ENCODE measurements at places on chromosomes 6 and 20.

DNA sequence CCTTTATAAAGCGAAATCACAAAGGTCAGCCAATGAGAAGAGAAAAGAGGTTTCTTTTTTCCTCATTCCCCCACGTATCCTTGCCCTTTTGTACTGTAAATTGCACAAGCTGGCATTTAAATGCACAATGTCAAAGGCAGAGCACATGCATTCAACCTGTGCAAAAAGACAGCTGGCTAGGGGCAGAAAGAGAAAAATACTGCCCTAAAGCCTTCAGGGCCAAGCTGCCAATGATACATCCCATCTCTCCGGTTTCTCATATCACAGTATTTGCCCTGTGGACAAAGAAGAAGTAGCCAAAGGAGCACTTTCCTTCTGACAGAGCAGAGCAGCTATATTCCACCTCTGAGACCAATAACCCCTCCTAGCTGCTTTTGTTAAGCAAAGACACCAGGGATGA, 219.2 kb downstream of the TRDN start:
- no peak for DNase-seq

DNA sequence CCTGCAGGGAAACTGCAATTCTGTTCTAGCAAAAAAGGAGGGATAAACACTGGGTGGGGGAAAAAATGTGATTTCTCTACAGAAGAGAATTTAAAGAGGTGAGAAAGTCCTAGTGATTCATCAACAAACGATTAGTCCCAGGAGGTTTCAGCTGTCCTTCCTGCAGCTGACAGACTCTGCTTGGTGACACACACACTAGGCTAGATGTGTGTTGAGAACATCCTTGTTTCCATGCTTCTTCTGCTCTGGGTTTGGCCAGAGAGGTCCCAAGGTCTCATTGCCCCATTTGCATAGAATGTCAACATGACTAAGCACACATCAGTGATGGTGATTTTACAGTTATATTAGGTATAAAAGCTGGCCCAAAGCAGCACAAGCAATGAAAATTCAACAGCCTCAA, 258.3 kb downstream of the NFATC2 start:
- no peak for DNase-seq

- peak; percentile 40 for DNase-seq
Observed at GRCh38 chr20:51525241-51526105, 17.0 kb downstream of the NFATC2 start.

DNA sequence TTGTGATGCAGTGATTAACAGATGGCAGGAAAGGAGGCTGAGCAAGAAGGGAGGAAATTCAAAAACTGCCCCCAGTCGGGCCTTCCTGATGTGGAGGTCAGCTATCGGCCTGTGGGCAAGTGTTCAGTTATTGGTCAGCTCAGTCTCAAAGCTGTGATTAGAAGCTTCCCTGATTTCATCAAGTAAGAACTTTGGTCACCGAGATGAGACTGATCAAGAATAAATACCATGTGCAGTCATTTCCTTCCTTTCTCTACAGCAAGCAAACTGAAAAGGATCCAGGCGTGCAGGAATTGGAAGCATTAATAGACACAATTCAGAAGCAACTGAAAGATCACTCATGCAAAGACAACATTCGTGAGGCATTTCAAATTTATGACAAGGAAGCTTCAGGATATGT, 69.7 kb downstream of the EFHC1 start:
- DNase-seq: no peak

- no peak for DNase-seq
Observed at GRCh38 chr6:132972971-132973370, 158.6 kb downstream of the RPS12 start.

DNA sequence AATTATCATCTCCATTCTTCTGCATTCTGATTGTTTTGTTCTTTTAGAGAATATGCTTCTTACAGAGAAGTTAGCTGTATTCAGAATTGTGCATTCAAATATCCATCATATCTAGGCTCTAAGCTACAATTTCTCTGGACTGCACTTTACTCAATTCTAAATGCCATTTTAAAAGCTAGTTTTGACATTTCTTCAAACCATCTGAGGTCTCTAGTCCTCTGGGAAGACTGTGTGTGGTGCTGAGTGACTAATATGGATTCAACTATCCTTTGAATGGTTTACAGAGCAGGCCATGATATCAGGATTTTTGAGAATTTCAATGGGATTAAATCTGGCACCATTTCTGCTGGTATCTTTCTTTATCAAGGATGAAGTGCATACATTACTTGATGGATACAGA, 285.7 kb downstream of the BTBD3 start:
- DNase-seq: no peak

- DNase-seq: no peak
Observed at GRCh38 chr6:89916136-89916920, 22.1 kb downstream of the GJA10 start.

GRCh38 chr6:19873031-19873430, 35.9 kb downstream of the ID4 start:
- peak; percentile 16 for DNase-seq

DNA sequence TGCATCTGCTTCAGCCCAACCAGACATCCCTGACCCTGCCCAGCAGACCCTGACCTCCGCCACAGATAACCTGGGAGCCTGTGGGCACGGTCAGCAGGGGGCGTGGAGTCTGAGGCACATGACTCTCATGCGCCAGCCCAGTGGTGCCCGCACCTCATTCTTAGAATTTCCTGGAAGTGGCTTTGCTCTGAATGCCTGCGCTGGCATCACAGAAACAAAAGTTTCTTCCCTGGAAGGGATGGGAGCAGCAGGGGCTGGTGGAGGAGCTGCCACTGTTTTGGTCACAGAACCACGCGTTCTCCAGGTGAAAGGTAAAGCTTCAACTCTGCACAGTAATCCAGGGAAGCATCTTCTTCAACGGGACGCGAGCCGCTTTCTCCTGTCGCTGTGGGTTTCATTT, 67.9 kb upstream of the DUSP22 start:
- no peak for DNase-seq

- DNase-seq: peak; percentile 70
Observed at GRCh38 chr6:43773050-43773979, 3.3 kb downstream of the VEGFA start.

DNA sequence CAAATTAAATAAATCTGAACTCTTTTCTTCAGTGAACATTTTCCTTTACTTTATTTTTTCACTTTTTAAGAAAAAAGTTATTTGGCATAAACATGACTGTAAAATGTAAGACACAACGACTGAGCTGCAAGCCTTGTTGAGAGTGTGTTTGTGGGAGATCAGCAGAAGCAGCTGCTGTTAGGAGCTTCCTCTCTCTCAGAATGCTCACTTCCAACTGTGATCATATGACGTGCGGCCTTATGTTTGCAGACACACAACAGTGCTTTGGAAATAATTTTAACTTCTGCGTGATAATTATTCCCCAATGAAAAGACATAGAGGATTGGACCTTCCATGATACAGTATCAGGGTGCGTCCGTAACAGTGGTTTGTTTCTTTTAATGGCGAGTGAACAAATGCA, 104.0 kb downstream of the ARHGAP18 start:
- no peak for DNase-seq

GRCh38 chr20:2866236-2866635, 7.0 kb upstream of the PTPRA start:
- DNase-seq: no peak

All from iPS-NIHi11 (cell line).